ENCODE measurements at places on chromosomes 2 and 18.
A peak's percentile ranks its signal among the peaks of the same experiment; 100 is the strongest.

DNA sequence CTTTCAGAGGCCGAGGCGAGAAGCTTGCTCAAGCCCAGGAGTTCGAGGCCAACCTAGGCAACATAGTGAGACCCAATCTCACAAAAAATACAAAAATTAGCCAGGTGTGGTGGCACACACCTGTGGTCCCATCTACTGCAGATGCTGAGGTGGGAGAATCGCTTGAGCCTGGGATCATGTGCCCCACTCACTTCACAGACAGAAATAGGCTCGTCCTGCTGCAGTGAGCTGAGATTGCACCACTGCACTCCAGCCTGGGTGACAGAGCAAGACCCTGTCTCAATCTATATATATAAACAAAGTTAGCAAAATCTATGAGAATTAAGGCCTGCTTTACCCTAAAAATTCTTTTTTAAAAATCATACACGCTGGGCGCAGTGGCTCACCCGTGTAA, 50.8 kb downstream of the TEX44 start:
- DNase-seq, result no peak

DNA sequence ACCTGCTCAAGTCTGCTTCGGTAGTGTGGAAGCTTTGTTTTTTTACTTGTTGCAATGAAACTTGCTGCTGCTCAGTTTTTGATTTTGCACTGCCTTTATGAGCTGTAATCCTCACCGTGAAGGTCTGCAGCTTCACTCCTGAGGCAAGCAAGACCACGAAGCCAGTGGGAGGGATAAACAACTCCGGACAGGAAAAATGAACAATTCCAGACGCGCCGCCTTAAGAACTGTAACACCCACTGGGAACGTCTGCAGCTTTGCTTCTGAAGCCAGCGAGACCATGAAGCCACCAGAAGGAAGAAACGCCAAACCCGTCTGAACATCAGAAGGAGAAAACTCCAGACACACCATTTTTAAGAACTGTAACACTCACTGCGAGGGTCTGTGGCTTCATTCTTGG, 245.7 kb upstream of the REG3G start:
- no peak for DNase-seq

GRCh38 chr2:170354855-170355780, 177.2 kb downstream of the MYO3B start:
- DNase-seq, result peak; percentile 55

GRCh38 chr2:238489896-238490295, 63.2 kb downstream of the ASB1 start:
- DNase-seq, result no peak

DNA sequence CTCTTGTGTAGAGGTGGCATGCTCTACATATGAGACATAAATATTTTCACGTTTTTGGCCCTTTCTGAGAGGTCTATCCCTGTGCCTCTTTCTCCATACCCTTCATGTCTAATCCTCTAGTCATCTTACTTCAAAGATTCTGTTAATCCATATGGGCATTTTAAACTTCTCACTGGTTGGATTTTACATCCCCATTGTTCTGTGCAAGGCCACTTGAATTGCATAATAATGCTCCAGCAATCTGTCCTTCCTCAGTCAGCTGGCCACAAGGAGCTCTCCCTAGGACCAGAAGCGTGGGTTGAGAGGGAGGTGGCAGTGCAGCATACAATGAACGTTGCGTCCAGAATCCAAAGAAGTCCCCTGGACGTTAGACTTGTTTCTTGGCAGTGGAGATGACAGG, 58.2 kb downstream of the TDRD15 start:
- DNase-seq, result no peak

DNA sequence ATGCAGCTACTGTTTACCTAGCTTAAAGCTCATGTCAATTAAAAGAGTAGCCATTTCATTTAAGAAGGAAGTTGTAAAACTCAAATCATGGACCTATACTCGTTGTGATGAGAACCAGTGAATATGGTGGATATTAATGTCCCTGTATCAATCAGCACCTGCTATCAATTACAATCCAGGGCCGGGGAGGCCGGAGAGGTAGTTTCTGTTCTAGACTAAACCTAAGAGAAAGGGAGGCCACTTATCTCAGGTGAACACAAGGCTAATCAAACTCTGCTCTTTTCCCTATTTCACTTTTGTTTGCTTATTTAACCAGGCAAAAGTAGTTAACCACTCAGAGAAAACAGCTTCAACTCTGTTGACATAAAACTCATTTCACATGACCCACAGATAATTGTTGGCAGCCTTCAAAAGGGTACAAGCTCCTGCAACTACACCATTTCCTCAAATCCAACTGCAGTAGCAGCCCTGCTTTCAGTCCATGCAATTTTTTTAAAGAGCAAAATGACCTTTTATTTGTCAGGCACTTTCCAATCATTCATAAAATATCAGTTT, 27.8 kb upstream of the SLC9A2 start:
- DNase-seq, result no peak

GRCh38 chr2:133591164-133591563, 22.9 kb upstream of the NCKAP5 start:
- no peak for DNase-seq

DNA sequence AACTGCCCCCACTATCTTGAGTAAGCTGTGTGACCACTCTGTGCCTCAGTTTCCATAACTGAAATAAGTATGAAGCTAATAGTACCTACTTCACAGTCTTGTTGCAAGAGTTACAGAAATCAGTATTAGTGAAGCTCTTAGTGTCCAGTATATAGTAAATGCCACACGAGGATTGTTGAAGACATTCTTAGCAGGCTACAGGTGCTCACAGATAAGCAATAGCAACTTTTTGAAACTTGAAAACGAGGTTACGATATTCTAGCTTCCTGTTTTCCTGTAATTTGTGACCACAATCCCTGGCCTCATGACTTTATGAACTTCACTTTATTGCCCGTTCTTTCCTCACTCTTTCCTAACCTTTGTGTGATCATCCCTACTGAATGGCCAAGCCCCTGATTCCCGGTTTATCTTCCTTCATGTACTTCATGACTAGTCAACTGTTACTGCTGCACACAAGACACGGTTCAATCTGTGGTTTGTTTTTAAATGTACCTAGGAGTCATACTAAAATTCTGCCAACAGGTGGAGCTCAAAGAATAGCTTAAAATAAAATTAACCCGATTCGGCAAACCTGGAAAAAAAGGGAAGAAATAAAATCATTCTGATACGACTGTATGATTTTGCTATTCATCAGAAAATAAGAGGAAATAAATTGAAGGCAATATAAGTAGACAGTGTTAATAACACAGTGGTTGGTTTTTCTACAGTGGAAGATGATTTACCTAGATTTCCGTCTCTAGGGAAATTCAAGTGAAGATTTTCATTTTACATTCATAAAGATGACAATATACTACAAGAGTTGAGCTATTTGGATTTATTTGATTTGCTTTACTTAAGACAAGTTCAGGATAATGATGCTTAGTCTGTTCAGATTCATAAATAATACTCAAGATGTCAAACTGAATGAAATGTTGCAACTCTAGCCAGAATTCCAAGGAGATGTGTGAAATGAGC, 38.1 kb upstream of the STAT1 start:
- DNase-seq, result no peak

DNA sequence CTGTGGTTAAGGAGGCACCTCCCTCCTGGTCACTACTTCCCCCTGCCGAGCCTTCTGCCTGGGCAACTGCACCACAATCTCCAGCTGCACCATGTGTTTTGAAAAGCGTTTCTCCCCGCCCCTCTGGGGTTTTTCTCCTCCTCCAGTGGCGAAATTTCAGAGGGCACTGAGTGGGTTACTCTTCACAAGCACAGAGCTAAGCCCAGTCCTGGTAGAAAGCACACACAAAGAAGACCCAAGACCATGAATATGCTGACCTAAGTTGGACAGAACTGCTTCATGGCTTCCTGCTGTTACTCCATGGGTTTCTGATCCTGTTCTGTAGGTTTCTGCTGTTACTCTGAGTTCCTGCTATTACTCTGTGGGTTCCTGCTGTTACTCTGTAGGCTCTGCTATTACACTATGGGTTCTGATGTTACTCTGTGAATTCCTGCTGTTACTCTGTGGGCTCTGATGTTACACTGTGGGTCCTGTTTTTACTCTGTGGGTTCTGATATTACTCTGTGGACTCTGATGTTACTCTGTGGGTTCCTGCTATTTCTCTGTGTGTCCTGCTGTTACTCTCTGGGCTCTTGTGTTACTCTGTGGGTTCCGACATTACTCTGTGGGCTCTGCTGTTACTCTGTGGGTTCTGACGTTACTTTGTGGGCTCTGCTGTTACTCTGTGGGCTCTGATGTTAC, 216.6 kb downstream of the RTP5 start:
- peak; percentile 43 for DNase-seq

- DNase-seq, result no peak
Measured at GRCh38 chr18:31258789-31259188, 59.2 kb upstream of the DSG1 start.

- no peak for DNase-seq
Measured at GRCh38 chr2:129061069-129061768, 742.6 kb upstream of the HS6ST1 start.

GRCh38 chr2:111222204-111222866, 101.6 kb downstream of the BCL2L11 start:
- DNase-seq, result no peak

DNA sequence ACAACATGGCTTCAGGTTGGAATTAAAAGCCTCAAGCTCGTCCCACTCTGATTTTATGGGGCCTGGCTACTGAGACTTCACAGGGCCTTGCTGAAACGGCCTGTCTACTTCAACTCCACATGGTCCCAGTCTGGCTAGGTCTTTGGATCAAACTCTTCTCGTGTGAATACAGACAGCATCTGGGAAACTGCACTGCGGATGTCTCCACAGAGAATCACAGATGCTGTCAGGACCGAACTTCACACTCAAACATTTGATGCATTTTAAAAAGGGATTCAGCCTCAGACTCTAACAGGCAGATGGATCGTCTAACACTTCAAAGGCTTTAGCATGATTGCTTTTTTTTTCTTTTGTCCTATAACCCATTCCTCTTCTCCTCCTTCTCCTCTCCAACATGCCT, 198.5 kb downstream of the ZNF521 start:
- DNase-seq, result no peak

- DNase-seq, result no peak
Measured at GRCh38 chr2:233125455-233126065, 65.4 kb downstream of the INPP5D start.

- peak; percentile 72 for DNase-seq
Measured at GRCh38 chr2:207473049-207473930, 56.5 kb upstream of the CREB1 start.

DNA sequence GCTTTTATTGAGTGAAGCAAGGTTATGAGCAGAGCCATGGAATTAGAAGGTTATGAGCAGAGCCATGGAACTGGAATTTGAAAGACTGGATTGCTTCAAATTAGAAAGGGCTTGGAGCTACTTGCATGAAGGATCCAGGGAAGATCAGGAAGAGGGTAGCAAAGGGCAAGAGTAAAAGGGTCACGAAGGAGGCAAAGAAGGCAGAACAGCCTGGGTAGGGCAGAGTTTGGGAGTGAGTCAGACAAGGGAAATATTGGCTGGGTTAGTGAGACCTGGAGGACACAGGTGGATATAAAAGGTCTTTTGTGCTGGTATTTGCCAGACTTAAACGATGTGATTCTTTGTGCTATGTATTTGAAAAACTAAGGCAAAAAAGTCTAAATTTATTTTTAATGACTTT, 65.0 kb downstream of the SEMA4F start:
- DNase-seq, result no peak
